ENCODE measurements at places on chromosomes 11 and 22. TPM values are rescaled to one million over a fixed set of nuclear protein-coding genes. Genes with fewer than 3 reads are reported as not detected.

GRCh38 chr22:24030186-24030702, 19.1 kb downstream of the CABIN1 start:
- DNase-seq: no peak

DNA sequence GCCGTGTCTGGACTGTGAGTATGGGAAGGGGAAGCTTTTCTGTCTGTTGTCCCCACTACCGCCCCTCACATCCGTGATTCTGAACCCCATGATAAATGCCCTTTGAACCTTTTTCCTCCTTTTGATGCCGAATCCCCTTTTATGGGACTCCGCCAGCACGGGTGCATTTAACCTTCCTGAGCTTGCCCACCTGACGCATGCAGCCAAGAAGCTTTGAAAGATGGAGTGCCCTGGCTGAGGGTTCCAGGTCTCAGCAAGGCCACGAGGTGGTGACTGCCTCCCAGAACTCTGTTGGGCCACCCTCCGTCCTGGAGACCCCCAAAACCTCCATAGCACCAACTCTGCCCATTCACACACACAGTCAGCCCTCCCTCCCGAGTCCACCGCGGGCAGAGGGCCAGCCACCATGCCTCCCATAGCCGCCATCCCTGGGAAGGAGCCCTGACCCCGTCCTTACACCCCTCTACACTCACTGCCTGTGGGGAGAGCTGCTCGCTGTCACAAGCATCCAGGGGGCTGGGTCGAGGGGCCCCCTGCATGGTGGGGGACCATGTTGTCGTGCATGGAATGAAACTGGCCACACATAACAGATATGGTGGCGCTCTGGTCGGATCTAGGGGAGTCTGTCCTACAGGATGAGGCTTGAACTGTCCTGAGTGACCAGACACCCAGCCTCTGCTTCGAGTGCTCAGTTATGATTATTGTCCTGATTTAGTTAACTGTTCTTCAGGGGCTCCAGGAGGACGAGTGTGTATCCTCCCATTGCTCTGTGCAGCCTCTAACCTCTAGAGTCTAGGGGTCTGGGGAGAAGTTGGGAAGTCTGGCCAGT, 822 bp upstream of the COMT start:
- no peak for DNase-seq

DNA sequence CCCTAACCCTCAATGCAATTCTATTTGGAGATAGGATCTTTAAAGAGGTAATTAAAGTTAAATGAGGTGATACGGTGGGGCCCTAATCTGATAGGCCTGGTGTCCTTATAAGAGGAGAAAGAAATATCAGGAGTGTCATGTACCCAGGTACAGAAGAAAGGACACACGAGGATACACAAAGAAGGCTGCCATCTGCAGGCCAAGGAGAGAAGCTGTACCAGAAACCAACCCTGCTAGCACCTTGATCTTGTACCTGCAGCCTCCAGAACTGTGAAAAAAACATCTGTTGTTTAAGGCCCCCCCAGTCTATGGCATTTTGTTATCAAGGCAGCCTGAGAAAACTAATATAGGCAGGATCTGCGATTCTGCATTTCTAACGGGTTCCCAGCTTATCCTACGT, 44.2 kb downstream of the FBXO7 start:
- DNase-seq: no peak

GRCh38 chr22:18996376-18996900, 60.3 kb upstream of the PRODH start:
- no peak for DNase-seq

GRCh38 chr11:8689726-8690255, 7.2 kb downstream of the RPL27A start:
- no peak for DNase-seq

DNA sequence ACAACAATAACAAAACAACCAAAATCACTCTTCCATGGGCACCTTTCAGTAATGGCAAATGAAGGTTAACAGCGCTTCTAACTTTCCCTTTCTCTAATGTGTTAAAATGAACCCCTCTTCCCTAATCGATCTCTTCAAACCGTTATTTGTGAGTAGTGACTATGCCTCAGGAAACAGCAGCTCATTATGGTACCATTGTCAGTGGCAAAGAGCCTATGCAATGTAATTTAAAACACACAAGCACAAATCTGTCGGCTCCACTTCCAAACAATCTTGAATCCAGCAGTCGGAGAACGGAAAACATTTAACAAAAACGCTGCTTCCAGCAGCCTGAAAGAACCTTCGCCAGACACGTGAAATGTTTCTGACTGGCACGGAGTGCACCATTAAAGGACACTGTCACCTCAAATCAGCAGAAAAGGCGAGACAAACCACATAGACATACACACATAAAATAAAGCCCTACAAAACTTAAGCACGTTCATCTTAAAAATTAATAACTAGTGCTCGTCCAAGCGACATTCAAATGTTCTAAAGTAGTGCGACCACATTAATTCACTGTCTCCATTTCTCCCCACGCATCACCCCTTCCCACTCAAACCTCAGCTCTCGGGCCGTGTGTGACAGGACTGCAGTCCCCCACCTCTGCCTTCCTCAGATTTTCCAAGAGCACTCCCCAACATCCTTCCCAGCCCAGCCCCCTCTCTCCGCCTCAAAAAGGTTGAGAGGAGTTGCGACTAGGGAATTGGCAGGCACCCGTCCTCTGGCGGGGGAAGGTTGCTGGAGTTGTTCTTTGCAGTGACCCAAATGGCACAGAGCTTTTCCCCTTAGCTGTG, 748 bp downstream of the RAB30 start:
- DNase-seq: peak; percentile 43

DNA sequence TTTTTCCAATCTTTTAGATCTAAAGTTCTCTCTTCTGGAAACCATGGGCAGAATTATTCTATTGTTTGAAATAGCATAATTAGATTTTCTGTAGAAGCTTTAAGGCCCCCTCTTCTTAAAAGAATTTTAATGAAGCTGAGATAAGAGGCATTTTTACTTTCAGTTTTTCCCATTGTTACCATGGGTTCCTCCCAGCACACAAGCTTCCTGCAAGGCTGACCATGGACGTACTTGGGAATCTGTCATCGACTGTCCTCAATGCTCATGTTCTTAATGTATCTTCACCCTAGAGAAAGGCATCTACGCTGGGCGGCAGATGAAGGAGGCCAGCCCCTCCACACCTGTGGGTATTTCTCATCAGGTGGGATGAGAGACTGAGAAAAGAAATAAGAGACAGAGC, 11.1 kb downstream of the OR52K2 start:
- no peak for DNase-seq

The MRGPRF gene
- total RNA-seq: not detected

The PLEKHB1 gene
- total RNA-seq: 13.3 TPM
